ENCODE measurements at places on chromosomes 16 and 17.

- peak; percentile 94 for DNase-seq
Measured at GRCh38 chr16:84806256-84806889, 13.4 kb upstream of the CRISPLD2 start.

DNA sequence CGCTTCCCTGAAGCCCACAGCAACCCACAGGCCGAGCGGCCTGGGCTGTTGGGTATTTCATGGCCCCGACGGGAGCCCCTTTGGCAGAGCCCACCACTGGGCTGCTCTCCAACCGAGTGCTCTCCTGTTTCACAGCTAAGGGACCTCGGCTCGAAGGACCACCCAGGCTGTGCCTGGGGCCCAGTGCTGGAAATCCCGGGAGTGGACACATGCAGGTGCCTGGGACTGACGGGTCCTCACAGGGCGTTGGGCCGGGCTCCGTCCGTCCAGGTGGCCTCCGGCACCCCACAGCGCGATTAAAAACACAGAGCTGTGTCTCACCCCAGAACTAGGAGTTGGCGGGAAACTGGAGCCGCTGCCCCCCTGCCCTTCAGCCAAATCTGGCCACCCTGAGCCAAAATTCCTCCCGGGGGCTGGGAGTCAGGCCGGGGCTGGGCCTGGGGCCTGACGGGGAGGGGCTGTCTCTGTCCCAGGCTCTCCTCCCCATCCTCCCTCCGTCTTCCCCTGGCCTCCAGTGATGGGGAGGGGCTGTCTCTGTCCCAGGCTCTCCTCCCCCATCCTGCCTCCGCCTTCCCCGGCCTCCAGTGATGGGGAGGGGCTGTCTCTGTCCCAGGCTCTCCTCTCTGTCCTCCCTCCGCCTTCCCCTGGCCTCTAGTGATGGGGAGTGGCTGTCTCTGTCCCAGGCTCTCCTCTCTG lies 14.1 kb downstream of the UTS2R start:
- DNase-seq: no peak

DNA sequence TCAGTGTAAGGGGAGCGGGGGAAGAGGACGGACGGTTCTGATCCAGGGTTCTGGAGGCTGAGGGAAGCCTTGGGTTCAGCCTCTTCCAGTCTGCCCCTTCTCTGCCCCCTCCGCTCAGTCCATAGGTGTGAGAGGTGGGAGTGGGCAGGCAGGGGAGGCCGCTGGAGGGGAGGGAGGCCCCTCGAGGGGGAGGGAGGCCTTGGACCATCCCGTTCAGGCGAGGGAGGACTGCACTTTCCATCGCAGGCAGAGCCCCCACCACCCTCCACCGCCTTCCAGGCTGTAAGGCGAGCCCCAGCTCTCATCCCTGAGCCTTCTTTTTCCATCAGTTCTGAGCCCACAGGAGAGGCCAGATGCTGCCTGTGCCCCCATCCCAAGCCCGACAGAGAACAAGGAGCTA lies 4.2 kb upstream of the AXIN1 start:
- no peak for DNase-seq

- DNase-seq: no peak
Measured at GRCh38 chr17:11239379-11239970, 1.5 kb upstream of the SHISA6 start.

DNA sequence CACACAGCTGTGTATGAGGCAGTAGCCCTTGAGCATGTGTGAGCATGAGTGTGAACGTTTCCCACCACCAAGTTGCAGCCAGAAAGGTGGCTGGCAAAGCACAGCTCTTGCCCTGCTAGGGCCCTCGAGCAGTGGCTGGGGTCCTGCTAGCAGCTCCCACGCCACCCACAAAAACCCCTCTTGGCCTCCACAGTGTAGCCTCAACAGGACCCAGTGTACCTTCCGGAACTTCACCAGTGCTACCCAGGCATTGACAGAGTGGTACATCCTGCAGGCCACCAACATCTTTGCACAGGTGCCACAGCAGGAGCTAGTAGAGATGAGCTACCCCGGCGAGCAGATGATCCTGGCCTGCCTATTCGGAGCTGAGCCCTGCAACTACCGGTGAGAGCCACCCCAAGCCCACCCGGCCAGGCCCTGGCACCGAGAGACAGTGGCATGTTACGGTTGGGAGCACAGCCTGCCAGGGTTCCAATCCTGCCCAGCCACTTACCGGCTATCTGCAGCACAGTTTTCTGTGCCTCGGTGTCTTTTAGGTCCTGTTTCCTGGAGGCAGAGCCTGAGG lies 53.1 kb downstream of the SCNN1B start:
- DNase-seq: no peak

DNA sequence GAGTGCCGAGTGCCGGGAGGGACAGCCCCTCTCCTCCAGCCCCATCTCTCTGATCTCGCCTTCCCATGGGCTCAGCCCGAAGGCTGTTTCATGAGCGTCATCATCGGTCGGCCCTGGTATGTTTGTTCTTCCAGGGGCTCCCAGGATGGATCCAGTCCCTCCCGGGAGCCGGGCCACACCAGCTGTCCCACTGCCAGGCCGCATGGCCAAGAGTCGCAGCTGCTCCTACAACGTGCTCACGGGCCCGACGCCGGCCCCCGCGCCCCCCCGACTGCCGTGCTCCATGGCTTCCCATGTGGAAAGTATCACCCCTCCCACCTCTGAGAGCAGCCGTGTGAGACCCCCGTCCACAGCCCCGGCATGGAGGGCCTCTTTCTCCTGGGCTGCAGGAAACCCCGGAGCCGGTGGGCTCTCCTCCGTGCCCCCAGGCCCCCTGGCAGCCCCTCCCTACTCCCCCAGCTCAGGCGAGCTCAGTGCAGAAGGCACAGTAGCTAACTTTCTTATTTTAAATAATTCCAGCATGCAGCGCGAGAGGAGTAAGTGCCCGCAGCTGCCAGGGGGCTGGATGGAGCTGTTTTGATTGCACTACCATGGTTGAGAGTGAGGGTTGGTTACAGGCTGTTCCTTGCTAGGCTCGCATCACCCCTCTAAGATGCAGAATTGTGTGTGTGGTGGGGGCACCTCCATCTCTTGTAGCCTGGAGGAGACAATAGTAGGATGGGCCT lies 26.6 kb upstream of the GSE1 start:
- DNase-seq: peak; percentile 69

- DNase-seq: no peak
Measured at GRCh38 chr16:76705892-76706291, 428.7 kb downstream of the CNTNAP4 start.

- no peak for DNase-seq
Measured at GRCh38 chr16:27701381-27701780, 151.4 kb downstream of the KATNIP start.

DNA sequence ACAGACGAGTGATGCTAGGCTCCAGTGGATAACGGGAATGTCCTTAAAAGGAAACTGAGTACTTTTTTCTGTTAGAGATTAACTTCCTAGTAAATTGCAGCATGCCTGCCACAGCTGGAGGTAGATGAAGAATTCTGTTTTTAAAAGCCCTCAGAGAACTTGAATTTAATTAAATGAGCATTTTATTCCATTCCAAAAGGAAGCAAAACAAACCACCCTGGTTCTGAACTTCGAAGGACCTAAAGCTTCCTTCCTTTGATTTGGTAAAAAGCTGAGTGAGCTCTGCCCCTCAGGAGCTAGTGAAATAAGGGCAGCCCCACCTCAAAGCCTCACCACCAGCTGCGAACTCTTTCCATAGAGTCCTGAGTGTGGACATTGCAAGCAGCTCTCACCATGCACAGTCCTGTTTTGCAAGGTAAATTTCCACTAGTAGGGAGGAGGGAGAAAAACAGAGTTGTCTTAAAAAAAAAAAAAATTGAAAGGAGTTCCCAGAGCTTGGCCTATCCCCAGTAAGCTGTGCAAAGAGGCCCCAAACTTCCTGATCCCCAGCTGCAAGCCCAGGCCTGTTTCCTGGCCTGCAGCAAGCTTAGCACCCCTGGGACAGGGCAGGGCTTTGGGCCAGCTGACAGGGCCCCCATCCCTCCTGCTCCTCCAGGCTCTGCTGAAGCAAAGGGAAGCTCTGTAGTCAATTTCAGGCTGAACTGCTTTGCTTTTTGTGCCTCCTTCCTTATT lies 11.2 kb downstream of the CHD9NB start:
- DNase-seq: peak; percentile 30

DNA sequence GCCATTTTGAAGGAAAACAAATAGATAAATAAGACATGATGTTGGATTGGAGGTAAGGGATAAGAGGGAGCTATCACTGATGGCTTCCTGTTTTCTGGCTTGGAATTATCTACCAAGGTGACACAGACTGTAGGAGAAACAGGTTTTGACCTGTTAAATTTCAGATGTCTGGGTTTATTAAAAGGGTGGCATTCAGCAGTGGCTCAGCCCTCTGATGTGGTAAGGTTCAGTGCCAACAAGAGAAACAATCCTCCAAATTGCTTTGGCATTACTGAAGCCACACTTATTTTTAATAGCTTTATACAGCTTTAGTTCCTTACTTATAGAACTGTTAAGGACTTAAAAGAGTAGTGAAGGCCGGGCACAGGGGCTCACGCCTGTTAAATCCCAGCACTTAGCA lies 37.0 kb upstream of the AKAP1 start:
- DNase-seq: no peak

DNA sequence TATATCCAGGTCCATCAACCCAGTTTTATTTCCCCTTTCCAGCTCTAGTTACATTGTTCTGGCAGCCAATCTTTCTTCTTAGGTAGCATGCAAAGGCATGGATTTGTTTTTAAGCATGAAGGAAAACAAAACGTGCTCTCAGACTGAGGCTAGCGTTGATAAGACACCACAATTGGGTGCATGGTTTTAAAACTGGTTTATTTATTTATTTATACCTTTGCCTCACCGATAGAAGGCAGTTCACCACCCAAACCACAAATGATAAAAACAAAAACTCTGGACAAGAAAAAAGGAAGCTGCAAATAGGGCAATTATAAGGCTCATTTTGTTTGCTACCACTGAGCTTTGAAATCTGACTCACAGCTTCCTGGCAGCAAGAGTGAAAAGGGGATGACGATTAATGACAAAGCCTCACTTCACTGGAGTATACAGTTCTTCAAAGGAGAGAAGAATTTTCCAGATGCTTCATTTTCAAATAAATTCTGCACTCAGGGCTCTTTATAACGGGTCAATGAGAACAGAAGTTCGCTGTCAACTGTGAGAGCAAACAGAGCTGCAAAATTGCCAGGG lies 278.4 kb upstream of the IRX5 start:
- no peak for DNase-seq

- DNase-seq: peak; percentile 38
Measured at GRCh38 chr16:69328854-69329316, 1.5 kb downstream of the PDF start.

- DNase-seq: peak; percentile 90
Measured at GRCh38 chr16:86508947-86509758, 1.2 kb upstream of the FOXF1 start.

- DNase-seq: no peak
Measured at GRCh38 chr17:1289695-1290094, 10.2 kb downstream of the TRARG1 start.

- DNase-seq: no peak
Measured at GRCh38 chr16:57617604-57618111, 10.8 kb upstream of the ADGRG1 start.

GRCh38 chr16:69130461-69130860 lies 1.9 kb downstream of the CHTF8 start:
- no peak for DNase-seq

- no peak for DNase-seq
Measured at GRCh38 chr16:72284042-72284789, 112.3 kb upstream of the PMFBP1 start.

DNA sequence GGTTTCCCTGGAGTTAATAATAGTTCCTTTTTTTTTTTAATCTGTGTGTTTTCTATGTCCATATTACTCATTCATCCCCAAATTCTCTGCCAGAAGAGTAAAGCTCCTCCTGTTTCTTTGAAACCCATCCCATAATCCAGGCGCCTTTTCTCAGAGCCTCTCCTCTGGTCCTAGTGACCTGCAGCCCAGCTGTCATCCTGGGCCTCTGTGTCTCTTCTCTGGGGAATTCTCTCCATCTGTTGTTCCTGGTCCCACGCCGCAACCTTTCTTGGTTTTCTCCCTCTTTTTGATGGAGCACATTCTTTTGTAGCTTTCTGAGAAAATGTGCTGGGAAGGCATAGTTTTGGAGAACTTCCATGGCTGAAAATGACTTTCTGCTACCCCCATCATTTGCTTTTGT lies 10.2 kb downstream of the KATNB1 start:
- no peak for DNase-seq

DNA sequence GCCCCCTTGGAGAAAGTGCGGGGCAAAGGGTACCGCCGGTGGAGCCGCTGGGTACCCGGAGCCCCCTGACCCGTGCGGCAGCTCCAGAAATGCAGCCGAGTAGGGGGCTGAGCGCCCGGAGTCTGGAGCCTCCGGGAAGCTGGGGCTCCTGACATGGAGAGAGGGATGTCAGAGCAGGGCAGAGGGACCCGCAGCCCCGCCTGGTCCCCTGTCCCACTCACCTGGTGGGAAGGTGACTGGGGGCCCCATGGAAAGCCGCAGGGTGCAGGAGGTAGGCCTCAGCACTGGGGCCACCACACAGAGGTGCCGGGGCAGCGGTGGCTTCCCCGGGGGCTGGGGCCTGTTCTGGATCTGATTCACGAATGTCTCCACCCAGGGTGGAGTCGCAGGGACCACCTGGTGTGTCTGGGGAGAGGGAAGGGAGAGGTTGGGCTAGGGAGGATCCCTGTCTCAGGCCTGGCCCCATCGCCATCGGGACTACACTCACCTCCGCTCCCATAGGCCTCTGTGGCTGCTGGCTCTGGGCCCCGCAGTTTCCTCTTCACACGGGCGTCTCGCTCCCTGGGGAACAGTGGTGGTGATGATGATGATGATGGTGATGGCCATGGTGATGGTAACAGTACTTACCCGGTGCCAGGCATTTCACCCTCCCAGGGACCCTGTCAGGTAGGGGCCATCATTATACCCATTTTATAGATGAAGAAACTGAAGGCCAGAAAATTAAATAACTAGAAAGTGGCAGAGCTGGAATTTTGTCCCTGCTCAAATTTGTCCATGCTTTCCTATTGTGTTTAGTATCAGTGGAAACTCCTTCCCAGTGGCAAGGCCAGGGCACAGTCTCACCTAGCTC lies 5.2 kb downstream of the TBX6 start:
- no peak for DNase-seq

DNA sequence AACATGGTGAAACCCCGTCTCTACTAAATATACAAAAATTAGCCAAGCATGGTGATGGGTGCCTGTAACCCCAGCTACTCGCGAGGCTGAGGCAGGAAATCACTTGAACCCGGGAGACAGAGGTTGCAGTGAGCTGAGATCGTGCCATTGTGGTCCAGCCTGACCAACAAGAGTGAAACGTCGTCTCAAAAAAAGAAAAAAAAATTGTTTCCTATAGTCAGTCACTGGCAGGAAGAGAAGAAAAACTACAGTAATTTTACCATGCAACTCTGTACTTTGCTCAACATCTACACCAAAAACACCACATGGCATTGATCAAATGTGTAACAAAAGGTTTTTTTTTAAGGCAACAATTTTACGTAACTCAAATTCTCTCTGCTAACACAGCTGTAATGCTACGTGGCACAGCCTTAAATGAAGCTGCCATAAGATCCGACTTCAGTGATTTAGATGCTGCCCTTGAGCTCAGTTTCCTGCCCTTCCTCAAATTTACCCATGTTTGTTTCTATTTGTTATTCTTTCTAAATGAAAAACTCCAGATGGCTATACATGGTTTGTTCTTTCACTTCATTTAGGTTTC lies 40.2 kb downstream of the CNOT1 start:
- DNase-seq: peak; percentile 60

All from fibroblast of lung (primary cell).